ENCODE measurements at places on chromosomes 3 and 15. TPM values are rescaled to one million over a fixed set of nuclear protein-coding genes. Genes with fewer than 3 reads are reported as not detected.

The GP9 gene
- total RNA-seq = 0.49 TPM

The CALML4 gene
- 6.1 TPM for total RNA-seq

The WDR5B gene
- 4.4 TPM for total RNA-seq

The SLC35G2 gene
- total RNA-seq = 7.1 TPM

The CLDN1 gene
- total RNA-seq = 115 TPM

The PHC3 gene
- total RNA-seq = 48.7 TPM

The FETUB gene
- total RNA-seq = 0.49 TPM

The P2RY13 gene
- total RNA-seq = 3.0 TPM

The XIRP1 gene
- 11.8 TPM for total RNA-seq

The MORF4L1 gene
- total RNA-seq = 440 TPM

The DALRD3 gene
- total RNA-seq = 18.0 TPM

The CLDN18 gene
- not detected for total RNA-seq

DNA sequence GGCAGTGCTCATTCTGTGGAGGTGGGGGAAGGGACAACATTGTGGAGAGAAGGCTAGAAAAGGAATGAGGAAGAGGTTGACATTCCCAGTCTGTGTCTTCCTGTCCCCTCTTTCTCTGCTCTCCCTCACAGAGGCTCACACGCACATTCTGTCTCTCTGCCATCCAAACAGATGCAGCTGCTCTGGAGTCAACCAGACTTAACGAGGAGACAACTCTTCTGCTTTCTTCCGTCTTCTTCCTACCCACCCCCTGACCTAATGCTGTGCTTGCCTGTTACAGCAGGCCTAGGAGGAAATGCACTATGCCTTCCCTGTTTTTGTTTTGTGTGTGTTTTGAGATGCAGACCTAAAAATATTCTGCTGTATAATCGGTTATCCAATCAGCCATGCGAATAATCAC is 121.9 kb downstream of the CACNA1D start:
- peak; percentile 12 for DNase-seq

- no peak for DNase-seq
Measured at GRCh38 chr15:51647128-51647562, 24.6 kb upstream of the DMXL2 start.

DNA sequence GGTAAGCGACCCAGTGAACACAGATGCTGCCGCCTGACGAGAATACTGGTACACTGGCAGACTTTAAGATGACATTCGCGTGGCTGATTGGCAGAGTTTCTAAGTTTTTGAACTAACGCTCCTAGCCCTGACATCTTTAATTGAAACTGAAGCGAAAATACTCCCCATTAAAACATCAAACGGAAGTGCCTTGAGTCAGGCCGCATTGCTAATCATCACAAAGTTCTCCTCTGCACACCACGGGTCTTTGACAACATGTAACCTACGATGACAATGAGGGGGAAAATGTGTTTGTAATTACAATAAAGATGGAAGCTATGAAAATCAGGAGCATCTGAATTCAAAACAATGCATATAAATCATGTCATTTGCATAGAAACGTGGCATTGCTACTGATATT is 44.5 kb downstream of the ATP13A4 start:
- no peak for DNase-seq

- DNase-seq = no peak
Measured at GRCh38 chr3:112199622-112200316, 66.7 kb upstream of the GCSAM start.

DNA sequence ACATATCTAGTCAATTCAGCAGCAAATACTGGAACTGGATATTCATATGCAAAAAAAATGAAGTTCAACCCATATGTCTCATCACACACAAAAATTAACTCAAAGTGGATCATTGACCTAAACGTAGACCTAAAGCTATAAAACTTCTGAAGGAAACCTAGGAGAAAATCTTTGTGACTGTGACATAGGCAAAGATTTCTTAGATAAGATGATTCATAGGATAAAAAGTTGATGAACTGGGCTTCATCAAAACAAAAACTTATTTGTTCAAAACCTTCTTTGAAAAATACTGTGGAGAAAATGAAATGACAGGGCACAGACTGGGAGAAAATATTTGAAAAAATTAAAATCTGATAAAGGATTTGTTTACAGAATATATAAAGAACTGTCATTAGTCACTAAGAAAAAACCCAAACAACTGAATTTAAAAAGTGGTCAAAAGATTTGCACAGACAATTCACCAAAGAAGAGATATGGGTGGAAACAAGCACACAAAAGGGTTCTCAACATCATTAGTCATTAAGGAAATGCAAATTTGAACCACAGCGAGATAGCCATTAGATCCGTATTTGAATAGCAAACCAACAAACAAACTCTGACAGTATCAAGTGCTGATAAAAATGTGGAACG is 62.8 kb downstream of the ITGB5 start:
- no peak for DNase-seq

GRCh38 chr3:106115557-106115956 is 246.7 kb upstream of the CBLB start:
- DNase-seq = no peak

- no peak for DNase-seq
Measured at GRCh38 chr3:41708176-41708575, 253.7 kb downstream of the ULK4 start.

GRCh38 chr3:117920253-117920898 is 1114.3 kb downstream of the IGSF11 start:
- no peak for DNase-seq

DNA sequence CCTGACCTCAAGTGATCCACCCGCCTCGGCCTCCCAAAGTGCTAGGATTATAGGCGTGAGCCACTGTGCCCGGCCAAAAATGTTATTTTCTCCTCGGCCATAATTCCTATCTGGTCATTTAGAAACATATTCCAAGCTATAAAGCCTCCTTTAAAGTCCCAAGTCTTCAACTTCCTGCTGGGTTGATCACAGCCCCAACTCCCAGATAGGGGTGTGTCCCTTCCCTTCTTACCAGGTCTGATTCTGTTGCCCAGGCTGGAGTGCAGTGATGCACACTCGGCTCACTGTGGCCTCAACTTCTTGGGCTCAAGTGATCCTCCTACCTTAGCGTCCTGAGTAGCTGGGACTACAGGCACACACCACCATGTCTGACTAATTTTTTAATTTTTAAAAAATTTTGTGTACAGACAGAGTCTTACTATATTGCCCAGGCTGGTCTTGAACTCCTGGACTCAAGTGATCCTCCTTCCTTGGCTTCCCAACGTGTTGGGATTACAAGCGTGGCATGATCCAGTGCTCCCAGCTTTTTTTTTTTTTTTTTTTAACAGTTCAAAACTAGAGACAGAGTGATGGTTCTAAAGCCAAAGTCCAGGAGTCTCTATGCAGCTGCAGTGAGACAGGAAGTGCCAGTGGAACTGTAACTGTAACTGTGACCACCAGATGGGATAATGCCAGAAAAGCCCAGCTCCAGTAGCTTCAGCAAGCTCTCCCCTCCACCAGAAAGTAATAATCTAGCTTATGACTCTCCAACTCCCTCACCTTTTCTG is 8.2 kb upstream of the PRKAR2A start:
- DNase-seq = no peak

- no peak for DNase-seq
Measured at GRCh38 chr15:93362203-93362602, 273.2 kb upstream of the RGMA start.

GRCh38 chr15:45143946-45144345 is 14.2 kb downstream of the DUOX1 start:
- no peak for DNase-seq

DNA sequence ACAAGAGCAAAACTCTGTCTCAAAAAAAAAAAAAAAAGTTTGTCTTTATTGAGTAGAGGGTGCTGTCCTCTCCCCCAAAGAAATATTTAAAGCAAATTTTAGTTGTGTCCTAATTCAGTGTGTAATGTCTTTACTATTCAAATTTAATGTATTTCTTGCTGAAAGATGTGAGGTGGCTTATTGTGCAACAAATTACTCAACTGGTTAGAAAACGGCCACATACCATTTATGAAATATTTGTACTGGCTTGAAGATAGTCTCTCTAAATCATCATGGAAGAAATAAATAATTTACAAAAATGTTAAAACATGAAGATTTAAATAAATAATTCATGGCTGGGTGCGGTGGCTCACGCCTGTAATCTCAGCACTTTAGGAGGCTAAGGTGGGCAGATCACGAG is 63.0 kb downstream of the SLTM start:
- no peak for DNase-seq

GRCh38 chr15:88729581-88729980 is 73.7 kb upstream of the ACAN start:
- DNase-seq = no peak

GRCh38 chr3:14344351-14344750 is 58.1 kb upstream of the SLC6A6 start:
- DNase-seq = no peak

- DNase-seq = no peak
Measured at GRCh38 chr3:138740072-138740471, 94.7 kb downstream of the PIK3CB start.

DNA sequence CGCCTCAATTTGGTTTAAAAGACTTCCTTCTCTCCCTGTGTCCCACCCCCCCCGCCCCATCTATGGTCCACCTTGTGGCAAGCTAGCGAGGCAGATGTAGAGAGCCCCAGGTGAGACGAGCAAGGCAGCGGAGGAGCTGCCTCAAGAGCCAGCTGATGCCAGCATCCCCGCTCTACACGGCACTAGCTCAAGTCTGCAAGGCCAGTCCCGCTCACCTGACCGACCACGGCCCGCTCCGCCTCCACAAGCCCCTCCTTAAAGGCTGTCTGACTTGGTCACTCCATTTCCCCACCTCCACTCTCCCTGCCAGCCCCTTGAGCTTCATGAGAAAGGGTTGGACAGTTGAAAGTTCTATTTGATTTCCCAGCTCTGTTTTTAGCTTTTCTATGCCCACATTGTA is 56.2 kb upstream of the IGF1R start:
- no peak for DNase-seq

DNA sequence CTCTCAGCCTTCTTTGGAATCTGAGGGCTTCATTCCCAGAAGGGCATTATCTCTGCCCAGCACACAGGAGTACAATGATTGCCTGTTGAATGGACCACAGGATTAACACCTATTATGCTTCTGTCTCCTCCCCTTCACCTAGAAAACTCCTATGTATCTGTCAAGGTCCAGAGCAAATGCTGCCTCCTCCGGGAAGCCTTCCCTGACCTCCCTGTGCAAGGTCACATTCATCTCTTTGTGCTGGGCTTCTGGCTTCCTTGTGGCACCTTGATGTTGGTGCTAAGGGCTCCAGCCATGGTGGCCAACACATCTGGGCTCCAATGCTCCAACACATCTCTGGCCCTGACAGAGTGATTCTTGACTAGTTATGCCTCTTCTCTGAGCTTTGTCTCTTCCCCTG is 49.9 kb upstream of the ATP2B2 start:
- DNase-seq = no peak

- DNase-seq = no peak
Measured at GRCh38 chr3:71327936-71328335, 255.6 kb downstream of the FOXP1 start.

DNA sequence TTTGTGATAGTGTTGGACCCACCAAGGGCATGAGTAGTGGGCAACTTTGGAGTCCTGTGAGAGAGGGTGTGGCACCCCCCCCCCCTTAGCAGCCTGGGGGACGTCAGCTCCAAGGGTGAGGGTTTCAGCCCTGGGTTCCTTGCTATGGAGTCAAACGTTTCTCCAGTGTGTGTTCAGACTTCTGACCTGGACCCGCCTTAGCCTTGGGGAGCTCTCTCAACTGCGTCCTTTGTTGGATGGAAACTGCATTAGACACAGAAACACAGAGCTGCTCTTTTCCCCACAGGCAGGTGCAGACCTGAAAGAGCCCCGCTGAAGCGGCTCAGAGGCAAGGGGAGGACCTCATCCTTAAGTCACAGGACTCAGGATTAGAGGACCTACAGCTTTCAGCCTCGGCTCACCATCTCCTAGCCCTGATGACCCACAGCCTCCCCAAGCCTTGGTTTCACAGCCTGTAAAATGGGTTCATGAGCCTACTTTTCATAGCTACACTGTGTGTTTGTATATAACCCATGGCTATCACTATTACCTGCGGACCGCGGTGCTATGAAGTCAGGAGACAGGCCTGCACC is 19.9 kb downstream of the ZNF710 start:
- DNase-seq = no peak

DNA sequence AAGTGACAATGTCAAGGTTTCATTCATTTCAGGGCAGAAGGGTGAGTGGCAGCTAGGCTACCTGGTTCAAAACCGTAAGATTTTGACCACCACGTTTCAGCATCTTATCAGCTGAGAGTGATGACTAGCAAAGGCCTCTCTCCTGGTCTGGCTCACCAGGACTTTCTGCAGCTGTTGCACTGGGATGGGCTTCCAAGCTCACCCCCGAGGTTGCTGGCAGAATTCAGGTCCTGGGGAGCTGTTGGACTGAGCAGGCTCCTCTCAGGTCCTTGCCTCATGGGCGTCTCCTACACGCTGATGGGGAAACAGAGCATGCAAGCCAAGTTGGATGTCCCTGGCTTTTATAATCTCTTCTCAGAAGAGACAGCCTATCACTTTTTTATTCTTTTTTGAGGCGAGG is 88.8 kb upstream of the RNU6-1 start:
- no peak for DNase-seq

DNA sequence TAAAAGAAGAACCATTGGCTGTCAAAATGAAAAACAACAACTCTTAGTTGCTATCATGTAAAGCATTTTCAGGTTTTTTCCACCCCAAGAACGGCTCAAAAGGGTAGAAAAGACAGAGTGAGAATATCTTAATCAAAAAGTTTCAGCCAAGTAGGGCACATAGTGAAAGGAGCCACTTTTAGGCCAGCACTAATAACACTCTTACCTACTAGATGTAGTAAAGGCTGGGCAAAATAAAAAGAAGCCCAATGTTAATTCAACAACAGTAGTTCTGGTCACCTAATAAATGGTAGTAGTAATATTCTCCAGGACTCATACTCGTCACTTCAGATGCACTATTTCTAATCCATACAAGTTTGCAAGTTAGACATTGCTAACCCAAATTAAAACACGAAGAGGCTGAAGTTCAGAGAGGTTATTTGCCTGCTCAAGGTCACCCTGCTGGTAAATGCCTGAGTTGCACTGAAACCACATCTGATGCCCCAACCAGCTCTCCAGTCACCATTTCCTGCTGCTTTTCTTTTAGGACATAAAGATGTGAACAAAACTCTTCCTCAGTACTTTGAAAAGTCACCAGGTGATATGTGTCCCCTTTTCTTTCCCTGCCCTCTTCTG is 7.5 kb downstream of the GOLIM4 start:
- no peak for DNase-seq

DNA sequence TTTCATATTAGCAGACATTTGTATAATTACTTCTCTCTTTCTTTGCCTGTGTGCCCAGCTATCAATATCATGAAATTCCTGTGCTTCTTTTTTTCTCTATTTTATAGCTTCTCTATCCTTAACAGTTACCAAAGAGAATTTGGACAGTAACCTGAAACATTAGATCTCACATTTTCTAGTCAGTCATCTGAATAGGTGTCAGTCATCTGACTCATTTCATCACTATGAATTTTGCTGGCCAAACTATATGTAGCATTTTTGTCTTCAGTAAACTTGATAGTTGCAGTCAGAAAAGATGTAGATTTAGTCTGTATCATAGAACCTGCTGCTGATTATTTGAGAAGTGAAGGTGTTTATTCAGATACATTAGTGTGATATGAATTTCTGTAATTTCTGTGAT is 52.6 kb downstream of the HMG20A start:
- no peak for DNase-seq
